ENCODE measurements at places on chromosomes 1 and 21.

- DNase-seq = no peak
These were observed 24.0 kb downstream of the ABCA4 start for GRCh38 chr1:94096797-94097549.

- DNase-seq = no peak
These were observed 33.8 kb downstream of the STPG1 start for GRCh38 chr1:24379733-24380315.

GRCh38 chr1:68198752-68199151 lies 33.6 kb downstream of the WLS start:
- DNase-seq = no peak

GRCh38 chr1:235601104-235601503 lies 48.5 kb downstream of the GNG4 start:
- no peak for DNase-seq

DNA sequence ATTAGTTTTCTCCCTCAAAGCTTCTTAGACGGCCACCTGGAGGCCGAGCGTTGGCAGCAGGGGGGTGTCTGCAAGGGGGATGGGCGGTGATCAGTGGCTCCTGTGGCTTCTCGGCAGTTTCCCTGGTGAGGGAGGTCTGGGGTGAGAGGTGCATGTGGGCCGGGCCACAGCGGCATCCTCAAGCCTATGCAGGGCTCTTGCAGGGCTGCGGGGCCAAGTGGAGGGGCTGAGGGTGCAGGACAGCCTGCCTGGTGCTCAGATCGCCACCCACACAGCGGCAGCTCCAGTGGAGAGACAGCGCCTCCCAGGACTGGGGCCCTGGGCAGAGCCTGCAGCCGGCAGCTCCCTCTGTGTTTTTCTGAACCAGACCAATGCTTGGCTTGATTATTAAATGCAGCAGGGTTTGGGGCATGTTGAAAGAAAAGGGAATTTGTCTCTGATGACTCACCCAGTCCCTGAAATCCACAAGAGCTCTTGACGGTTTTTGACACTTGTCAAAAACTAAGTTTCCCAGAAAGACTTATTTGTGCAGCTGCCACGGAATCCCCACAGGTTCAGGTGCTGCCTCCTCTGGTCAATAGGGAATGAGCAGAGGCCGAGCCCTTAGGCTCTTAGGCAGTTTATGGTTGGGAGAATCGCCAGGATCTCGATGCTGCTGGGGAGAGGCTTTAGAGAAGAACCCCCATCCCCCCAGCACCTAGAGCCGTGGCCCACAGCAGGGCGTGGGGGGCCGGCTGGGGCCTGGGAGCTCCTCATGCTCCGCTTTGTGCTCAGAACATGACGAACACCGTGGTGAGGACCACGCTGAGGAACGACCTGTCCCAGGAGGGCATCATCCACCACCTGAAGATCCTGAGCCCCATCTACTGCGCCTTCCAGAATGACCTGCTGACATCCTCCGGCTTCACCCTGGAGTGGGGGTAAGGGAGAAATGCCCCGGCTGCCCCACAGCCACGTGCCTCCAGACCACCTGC lies 54.7 kb downstream of the UMODL1 start:
- DNase-seq = no peak

- no peak for DNase-seq
These were observed 15.6 kb upstream of the PIGM start for GRCh38 chr1:160047111-160047991.

- no peak for DNase-seq
These were observed 240.6 kb downstream of the BRINP2 start for GRCh38 chr1:177411381-177411780.

- DNase-seq = no peak
These were observed 88.9 kb upstream of the HAO2 start for GRCh38 chr1:119279456-119280381.

DNA sequence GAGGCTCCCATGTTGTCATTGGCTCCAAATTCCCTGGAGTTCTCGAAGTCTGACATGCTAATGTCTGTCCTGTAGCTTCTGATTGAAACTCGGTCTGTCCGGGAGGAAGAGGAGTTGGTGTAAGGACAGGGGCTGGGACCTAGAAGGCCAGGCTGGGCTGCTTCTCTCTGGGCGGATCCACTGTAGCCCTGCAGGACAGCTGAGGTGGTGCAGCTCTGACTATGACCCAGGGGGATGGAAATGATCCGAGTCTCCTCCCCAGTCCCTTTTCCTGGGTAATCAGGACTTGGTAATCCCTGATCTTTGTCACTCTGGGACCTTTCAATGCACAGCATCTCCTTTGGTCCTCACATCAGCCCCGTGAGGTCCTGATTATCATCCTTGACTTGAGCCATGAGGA lies 10.0 kb upstream of the FCMR start:
- no peak for DNase-seq

GRCh38 chr1:99465176-99465900 lies 180.6 kb upstream of the PALMD start:
- no peak for DNase-seq

DNA sequence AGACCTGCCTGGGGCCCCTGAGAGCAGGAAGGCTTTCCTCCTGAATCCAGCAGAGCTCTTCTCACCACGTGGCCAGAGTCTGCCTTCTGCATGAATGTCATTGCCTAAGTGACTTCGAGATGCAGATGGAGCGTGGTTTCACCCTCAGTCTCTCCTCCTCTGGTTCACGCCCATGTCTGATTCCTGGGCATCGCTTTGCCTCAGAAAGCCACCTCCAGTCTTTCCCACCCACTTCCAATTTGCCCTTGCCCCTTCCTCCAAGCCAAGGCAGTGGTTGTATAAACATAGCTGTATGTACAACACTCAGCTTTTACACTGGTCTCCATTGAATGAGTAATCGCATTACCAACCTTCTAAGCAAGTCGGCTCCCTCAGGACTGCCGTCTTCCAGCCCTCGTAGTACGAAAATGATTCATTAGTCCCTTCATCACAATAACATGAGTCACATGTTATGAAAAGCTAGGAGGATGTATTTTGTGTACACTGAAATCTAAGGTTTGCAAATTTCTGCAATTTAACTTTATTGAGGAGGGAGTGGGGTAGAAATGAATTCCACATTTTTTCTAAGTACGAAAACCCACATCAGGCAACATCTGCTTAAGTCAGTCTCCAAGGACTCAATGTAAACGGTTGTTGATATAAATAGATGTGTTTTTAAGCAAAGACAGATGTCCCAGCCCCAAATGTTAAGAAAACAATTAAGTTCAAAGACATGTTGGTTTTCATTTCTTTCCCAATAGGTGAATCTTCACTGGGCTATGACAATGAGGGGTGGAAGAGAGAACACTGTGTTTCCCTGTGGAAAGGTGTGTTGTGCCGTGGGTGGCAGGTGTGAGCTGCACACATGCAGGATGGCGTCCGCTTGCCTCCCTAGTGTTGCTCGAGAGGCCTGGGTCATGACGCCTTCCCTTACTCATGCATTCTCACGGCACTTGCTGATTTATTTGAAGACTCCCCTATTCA lies 32.3 kb upstream of the ETS2 start:
- DNase-seq = no peak

GRCh38 chr1:234602334-234603220 lies 7.4 kb downstream of the IRF2BP2 start:
- peak; percentile 91 for DNase-seq

DNA sequence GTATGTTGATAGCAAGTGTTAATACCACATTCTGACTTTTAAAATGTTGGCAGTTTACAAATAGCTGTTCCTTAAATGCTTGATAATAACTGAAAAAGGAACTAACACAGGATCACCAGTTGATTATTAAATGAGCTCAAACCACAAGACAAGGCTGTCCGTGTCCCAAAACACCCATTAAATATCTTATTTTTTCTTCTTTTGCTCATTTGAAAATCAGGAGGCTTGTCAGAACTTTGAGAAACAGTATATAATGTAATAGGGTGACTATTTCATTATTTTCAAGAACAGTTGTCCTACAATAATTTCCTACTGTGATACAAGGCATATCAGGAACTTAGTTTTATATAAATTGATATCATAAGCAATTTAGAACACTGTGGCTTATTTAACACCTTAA lies 2.7 kb downstream of the CDKN2C start:
- DNase-seq = no peak

DNA sequence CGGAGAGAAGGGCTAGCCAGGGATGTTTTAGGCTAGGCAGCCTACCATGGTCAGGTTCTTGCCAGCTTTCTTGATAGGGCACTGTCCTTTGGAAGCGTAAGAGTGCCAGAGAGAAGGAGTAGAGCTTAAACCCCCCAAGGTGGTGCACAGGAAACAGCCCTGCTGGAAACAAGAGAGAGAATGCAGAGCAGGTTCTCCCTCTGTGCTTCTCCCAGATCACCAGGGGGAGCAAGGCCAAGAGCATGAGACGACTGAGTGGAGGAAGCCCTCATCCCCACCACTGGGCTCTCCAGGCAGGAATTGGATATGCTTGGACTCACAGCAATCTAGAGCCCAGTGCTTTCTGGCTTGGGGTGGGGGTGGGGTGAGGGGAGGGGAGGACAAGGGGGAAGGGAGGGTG lies 49.8 kb downstream of the ATP2B4 start:
- no peak for DNase-seq

DNA sequence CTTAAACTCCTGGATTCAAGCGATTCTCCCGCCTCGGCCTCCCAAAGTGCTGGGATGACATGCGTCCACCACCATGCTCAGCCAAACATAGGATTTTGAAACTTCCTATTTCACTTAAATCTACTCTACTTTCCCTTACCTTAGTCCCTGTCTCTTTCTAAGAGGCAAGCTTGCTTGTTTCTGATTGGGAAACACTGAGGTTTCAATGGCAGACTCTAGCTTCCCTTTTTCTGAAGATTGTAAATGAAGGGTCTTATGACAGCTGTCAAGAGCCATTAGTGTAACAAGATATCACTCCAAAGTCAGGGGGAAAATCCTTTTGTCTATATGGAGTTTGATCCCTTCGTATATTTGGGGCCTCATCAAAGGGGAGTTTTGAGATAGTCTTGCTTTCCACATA lies 23.5 kb upstream of the LMO4 start:
- no peak for DNase-seq

- no peak for DNase-seq
These were observed 5.1 kb upstream of the FOXJ3 start for GRCh38 chr1:42340093-42340492.

- no peak for DNase-seq
These were observed 6.1 kb downstream of the PCSK9 start for GRCh38 chr1:55045430-55045829.

DNA sequence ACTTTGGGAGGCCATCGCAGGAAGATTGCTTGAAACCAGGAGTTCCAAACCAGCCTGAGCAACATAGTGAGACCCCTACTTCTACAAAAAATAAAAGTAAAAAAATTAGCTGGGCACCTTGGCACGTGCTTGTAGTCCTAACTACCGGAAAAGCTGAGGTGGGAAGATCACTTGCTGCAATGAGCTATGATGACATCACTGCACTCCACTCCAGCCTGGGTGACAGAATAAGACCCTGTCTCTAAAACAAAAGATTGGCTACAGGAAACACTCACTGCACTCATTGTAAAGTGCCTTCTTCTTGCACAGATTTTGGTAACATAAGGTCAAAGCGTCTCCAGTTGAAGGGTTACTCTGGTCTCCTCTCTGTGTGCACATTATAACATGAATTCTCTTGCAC lies 305.7 kb downstream of the TM2D1 start:
- no peak for DNase-seq

DNA sequence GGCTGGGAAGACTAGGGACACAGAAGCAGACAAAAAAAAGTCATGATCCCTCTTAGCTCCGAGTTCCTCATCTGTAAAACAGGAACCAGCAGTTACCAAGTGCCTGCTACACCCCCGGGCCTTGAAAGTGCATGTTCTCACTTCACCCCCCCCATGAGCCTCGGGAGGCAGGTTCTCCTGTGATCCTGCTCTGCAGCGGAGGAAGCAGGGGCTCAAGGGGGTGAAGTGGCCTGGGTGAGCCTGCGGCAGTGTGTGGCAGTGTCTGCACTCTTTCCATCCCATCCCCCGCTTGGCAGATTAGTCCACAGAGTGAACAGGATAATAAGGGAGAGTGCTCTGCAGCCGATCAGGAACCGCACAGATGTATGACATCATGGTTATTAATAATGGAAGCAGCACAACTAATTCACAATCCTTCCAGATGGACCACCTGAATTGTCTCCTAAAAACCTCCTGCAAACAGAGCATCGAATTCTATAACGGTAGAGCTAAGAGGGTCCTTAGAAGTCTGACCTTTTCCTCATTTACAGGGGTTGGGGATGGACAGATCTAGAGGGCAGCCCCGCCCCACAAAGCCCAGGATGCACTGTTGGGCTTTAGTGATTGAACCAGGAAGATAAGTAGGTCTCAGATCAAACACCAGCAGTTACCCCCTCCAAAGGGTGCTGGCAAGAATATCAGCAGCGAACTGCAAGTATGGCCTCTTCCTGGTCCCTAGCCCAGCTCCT lies 174.1 kb upstream of the EDN2 start:
- no peak for DNase-seq

DNA sequence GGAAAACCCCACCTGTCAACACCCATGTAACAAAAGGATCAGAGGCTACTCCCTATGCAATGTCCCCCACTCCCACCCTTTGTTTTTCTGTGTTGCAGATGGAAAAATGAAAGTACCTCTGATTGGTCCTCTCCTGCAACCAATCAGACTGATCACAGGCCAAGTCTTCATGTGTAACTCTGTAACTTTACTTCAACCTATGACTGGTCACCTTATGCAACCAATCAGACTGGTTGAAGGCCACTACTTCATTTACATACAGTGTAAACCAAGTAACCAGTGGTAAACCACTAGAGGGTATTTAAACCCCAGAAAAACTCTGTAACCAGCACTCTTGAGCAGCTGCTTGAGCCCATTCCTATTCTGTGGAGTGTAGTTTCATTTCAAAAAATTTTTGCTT lies 266.3 kb upstream of the OLFM3 start:
- no peak for DNase-seq

- DNase-seq = no peak
These were observed 140.8 kb upstream of the FGGY start for GRCh38 chr1:59156051-59156450.
